Esophagus muscularis mucosa (tissue), 4 donors: ENCODE measurements at places on chromosomes 13 and 19. TPM values are rescaled to one million over a fixed set of nuclear protein-coding genes. Genes with fewer than 3 reads are reported as not detected.

- H3K27ac ChIP-seq = no peak overlapping the region
- peaks cover 15% of the 10 kb centered on the region for H3K4me1 ChIP-seq
- H3K36me3 ChIP-seq = peaks cover 9% of the 10 kb centered on the region
- no peak for DNase-seq
Observed at GRCh38 chr13:98181111-98181815, 4.2 kb upstream of the RNF113B start.

DNA sequence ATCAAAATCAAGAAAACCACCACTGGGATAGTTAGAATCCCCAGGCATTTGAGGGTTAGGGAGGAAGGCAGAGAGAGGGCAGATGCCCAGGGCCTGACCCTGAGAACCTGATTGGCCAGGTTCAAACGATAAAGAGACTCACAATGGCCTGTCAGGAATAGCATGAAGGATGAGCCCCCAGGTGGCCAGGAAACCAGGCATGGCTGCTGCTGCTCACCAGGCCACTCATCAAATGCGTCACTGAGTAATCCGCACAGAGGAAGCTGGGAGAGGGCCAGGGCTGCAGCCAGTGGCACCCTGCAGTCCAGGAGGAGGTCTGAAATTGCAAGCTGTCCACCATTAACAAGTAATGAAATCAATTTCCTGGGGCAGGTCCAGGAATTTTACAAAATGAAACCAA, 111.3 kb downstream of the KATNAL1 start:
- H3K36me3 ChIP-seq = peaks cover 15% of the 10 kb centered on the region
- H3K27me3 ChIP-seq = no peaks in the 10 kb centered on the region
- H3K4me3 ChIP-seq = no peak overlapping the region

DNA sequence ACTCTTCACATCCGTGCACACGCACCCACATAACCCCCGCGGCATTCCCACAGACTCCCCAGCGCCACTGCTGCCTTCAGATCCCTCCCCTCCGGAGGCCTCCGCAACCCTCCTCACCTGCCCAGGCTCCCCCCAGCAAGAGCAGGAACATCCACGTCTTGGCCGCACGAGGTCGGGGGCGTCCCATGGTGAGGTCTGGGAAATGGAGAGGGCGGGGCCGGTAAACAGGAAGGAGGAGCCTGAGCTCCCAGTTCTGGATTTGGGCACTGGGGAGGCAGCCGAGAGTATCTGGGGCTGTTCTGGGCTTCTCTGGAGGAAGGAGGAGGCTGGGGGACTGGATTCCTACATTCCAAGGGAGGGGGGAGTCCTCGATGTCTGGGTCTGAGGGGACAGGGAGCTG, 423 bp downstream of the KLK8 start:
- H3K36me3 ChIP-seq = no peaks in the 10 kb centered on the region
- peaks cover 18% of the 10 kb centered on the region for H3K27me3 ChIP-seq
- no peaks in the 10 kb centered on the region for H3K4me1 ChIP-seq
- no peak for DNase-seq

DNA sequence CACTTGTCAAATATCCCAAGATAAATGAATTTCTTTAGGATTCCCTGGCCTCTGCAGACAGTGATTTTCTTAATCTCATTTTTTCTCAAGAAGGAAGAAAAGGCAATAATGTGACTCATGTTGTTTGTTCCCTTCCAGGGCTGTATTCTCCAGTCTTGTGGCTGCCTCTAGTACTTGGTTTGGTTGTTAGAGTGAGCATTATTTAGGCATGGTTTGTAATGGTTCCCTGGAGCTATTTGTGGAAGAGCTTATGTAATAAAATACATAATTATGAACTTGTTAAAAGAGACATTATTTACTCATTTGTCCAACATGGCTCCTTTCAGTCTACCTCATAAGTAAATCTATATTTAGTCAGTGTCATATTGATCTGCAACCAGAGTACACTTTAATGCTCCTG, 270.4 kb downstream of the DCT start:
- H3K36me3 ChIP-seq = no peaks in the 10 kb centered on the region
- no peak overlapping the region for H3K27ac ChIP-seq
- H3K27me3 ChIP-seq = no peaks in the 10 kb centered on the region
- no peaks in the 10 kb centered on the region for H3K4me1 ChIP-seq
- DNase-seq = no peak

- peaks cover 11% of the 10 kb centered on the region for H3K4me1 ChIP-seq
- H3K27me3 ChIP-seq = peaks cover 5% of the 10 kb centered on the region
- DNase-seq = no peak
- H3K36me3 ChIP-seq = no peaks in the 10 kb centered on the region
- no peak overlapping the region for H3K4me3 ChIP-seq
Observed at GRCh38 chr19:35430409-35431144, 17.5 kb upstream of the FFAR2 start.

DNA sequence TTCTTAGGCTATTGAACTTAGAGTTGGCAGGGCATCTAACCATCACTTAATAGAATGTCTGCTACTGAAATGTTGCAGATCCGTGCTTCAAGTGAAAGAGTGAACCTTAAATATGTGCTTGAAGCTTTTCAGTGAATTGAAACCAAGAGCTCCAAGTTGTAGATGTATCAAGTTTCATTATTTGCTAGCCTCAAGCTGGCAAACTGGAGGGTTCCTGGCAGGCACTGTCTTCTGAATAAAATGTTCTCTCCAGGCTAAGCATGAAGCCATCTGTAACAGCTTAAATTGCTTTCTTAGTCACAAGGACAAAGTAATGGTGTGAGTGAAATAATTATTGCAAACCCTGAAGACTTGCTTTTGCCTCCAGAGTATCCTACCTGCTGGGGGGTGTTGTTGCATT, 415.0 kb upstream of the SPRY2 start:
- no peaks in the 10 kb centered on the region for H3K4me1 ChIP-seq
- H3K27me3 ChIP-seq = no peaks in the 10 kb centered on the region
- H3K27ac ChIP-seq = no peak overlapping the region
- DNase-seq = no peak
- no peaks in the 10 kb centered on the region for H3K36me3 ChIP-seq
- no peak overlapping the region for H3K4me3 ChIP-seq

Gene UHRF1
- 0.45 TPM for total RNA-seq

Gene ZNF221
- total RNA-seq = 3.5 TPM

Gene SPRED3
- total RNA-seq = 0.52 TPM

Gene DCT
- 1.5 TPM for total RNA-seq

Gene AKAP11
- total RNA-seq = 43.4 TPM
